Mesothelial cell of epicardium (in vitro differentiated cells): ENCODE measurements at places on chromosomes 1 and 21. TPM values are rescaled to one million over a fixed set of nuclear protein-coding genes. Genes with fewer than 3 reads are reported as not detected.

Gene COL16A1
- 365 to 389 TPM (median 380 TPM) in 3 replicates for total RNA-seq

Gene GPR61
- not detected in 3 replicates for total RNA-seq

Gene SCP2
- 55.8 to 58.9 TPM (median 56.5 TPM) in 3 replicates for total RNA-seq

Gene C1orf210
- total RNA-seq = 3.7 to 5.3 TPM (median 4.2 TPM) in 3 replicates

Gene ADAMTS1
- total RNA-seq = 67.8 to 77.6 TPM (median 72.7 TPM) in 3 replicates

Gene THBS3
- 53.1 to 57.9 TPM (median 54.0 TPM) in 3 replicates for total RNA-seq
